Common myeloid progenitor, CD34-positive (primary cell): ENCODE measurements at places on chromosomes 3 and 15.

DNA sequence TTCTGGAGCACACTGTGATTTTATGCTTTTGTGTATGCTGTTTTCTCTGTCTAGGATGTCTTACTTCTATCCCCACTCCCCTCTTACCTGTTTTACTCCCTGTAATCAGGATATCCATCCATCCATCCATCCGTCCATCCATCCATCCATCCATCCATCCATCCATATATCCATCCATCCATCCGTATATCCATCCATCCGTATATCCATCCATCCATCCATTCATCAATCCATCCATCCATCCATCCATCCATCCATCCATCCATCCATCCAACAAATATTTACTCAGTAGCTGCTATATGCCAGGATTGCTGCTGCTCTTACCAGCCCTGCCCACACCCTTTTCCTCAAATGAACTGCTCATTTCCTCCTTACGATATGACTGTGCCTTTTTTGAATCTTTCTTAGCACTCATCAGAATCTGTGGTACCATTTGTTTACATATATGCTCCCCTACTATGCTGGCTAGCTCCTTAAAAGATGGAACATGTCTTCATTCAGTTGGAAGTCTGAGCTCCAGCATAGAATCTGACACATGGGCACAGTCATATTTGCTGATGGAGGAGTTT, 35.2 kb downstream of the USP13 start:
- no peak for DNase-seq

DNA sequence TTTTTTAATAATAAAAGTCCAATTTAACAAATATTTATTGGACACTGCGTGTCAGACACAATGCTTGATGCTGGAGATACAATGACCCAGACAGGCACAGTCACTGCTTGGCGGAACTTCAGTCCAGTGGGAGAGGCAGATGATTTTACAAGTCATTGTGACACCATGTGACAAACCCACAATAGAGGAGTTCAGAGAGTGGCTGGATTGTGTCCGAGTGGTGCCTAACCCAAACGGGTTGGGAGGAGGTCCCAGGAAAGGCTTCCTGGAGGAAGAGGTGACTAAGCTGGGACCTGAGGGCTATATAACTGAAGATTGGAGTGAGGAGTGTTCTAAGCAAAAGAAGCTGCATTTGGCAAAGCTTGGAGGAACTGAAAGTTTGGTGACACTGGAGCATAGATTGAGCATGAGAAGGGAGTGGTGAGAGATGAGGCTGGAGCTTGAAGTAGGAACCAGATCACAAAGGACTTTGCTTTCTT, 41.4 kb downstream of the CRTC3 start:
- no peak for DNase-seq

DNA sequence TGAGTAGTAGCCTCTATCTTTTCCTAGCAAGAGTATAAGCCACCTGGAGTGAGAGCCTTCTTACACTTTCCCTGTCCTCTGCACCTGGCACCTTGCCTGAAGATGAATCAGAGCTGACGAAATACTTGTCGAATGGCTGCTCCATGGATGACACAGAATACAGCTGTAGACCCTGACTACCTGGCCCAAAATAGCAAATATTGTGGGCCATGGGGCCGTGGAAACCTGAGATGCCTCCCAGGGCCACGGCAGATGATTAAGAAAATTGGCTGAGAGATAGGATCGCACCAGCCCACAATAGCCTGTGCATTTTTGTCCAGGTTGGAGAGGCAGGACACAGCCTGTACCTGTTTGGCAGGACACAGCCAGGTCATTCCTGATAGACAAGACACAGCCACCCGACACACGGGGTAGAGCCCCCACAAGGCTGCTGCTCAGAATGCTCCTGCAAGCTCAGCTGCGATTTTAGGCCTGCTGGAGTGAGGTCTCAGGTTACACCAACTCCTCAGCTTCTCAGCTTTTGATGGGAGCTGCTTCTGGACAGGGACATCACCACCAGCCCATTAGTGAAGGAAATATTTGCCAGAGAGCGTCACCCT, 22.9 kb upstream of the TPM1 start:
- no peak for DNase-seq

DNA sequence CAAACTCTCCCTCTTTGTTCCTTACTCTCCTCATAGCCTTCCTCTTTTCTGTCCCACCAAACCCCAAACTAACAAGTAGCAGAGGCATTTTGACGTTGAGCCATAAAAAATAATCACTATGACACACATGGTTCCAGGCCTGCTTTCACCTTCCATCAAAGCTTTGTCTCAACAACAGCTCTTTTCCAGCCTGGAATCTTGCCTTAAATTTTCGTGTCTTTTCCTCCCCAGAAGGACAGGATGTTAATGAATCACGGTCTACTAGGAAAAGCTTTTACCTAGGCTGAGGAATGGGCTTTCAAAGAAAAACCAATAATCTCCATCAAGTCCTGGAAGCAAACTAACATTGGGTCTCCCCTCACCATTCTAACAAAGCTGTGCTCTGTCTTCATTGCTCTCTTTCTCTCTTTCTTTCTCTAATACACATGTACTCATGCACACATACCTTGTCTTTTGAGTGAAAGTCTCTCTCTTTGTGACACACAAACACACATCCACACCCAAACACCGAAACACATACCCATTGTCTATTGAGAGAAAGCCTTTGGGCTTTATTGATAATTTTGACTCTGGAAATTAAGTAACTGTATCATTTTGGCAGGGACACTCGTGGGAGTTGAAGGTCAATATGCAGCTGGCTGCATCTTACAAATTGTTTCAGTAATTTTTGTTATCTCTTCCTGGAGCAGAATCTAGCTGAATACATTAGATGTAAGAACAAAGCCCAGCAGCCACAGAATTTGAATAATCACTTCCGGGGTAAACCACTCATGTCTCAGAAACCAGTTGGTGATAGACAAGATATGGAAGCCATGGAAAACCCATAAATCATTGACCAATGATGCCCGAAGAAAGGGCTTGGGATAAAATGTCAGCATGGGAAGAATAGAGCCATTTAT, 107.4 kb upstream of the SLC4A7 start:
- peak; percentile 34 for DNase-seq

DNA sequence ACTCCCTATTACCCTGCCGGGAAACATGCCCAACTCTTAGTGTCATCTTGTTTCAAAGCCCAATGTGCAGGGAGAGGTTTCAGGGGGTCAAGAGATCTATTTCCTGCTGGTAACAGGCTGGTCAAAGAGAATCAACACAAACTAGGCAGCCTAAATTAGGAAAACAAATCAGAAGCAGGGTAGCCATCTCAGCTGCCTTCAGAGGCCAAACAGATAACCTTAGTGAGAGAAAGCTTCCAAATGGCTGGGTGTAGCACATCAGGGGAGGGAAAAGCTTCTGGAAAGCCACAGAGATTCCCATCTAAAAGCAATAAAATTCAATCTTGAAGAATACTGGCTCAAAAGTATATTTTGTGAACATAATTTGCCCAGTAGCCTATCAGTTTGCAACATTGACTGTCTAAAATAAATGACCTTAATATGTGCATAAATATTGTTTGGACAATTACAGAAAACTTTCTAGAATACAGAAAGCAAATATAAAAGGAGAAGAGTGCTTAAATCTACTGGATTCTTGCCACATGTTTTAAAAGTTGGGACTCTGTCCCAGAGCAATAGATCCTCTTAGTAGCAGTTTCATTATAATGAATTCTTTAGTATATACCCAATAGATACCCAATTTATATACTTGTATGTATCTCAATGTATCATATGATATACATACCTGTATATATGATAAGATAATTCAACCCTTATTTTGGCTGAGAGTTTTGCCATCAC, 371.9 kb upstream of the RARB start:
- DNase-seq = no peak

- no peak for DNase-seq
Observed at GRCh38 chr15:89091627-89092220, 3.5 kb downstream of the ABHD2 start.

GRCh38 chr3:19662486-19662885, 271.5 kb downstream of the EFHB start:
- no peak for DNase-seq

GRCh38 chr3:45479621-45480035, 91.3 kb downstream of the LARS2 start:
- no peak for DNase-seq

DNA sequence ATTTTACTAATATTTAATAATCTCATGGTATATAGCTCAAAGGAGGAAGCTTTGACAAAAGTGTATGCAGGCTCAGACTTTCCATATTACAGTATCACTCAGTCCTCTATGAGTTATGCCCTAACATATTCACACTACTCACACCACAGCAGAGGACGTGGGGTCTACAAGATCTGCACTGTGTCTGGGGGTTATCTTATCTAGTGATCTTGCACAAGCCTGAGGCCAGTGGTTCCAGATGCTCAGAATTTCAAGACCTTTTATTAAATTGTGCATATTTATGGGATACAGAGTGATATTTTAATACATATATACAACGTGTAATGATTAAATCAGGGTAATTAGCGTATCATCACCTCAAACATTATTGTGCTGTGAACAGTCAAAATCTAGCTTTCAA, 933.1 kb downstream of the SQOR start:
- no peak for DNase-seq

DNA sequence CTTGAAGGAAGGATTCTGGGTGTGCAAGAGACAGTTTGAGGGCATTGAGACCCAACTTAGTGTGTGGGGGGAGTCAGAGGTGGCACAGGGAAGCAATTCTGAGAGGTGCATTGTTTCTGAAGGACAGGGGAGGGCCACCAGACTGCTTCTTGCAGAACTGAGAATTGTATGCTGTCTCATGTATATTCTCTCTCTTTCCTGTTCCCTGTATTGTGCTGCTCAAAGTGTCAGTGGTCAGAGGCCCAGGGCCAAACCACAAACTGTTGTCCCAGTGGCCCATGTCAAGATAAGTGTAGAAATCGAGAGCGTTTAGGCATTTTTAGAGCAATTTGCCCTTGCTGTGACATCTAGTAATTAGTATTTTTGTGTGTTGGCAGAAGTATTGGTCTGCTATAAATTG, 567.1 kb downstream of the EDEM1 start:
- peak; percentile 81 for DNase-seq

DNA sequence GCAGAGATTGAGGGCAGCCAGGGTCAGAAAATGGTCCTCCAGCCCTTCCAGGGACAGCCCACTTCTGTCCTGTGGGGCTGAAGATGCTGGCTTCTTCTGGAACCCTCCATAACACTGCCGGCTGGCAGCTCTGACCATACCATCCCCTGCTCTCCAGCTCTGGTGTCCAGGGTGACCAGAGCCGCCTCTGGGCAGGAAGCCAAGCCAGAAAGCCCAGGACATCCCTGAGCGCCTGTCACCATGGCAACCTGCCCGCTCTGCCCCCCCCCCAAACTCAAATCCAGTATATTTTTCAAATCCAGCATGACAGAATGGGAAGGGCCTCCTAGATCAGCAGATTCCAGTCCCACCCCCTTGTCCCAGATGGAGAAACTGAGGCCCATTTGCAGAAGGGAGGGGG, 420 bp upstream of the TMIE start:
- DNase-seq = no peak

- DNase-seq = no peak
Observed at GRCh38 chr3:113079218-113079961, 88.6 kb downstream of the GTPBP8 start.

GRCh38 chr15:71800835-71801745, 9.3 kb upstream of the NR2E3 start:
- DNase-seq = peak; percentile 56

DNA sequence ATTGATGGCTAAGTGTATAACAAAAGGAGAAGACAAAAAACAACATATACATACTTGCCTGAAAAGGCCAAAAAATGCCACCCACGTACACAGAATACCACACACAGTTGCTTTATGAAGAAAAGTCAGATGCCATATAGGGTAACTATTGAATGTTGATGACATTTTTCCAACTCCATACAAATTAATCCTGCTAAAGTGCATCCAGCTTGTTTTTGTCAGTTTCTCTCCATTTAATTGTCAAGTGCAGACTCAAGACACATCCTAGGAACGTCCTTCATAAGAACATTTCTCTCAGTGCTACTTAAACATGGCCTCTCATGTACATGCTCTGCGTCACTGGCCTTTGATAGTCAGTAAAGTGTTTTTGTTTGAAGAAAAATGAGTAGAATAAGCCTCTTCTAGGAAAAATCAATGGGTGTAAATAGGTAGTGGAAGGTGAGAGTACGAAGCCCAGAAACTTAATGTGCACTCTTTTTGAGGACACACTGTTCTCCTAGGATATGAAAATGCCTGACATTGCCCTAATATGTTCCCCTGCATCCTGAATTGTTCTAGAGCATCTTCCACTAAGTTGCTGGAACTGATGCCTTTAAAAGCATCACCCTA, 267.4 kb upstream of the ATP11B start:
- DNase-seq = no peak

GRCh38 chr3:54873059-54874010, 54.5 kb downstream of the LRTM1 start:
- no peak for DNase-seq

DNA sequence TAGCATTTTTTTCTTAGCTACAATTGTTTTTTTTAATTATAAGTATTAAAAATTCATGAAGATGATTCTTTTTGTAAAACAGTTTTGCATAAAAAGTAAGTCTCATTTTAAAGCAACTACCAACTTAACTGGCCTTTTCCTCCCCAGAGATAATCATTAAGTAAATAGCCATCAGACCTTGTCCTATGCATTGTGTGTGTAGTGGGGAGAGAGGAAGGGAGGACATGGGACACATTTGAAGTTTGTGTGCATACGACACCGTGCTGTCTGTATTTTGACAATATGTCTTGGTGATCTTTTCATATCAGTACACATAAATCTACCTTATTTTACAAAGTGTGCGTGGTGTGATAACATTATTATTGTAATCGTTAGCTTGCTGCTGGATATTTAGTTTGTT, 8.1 kb downstream of the SNRPN start:
- no peak for DNase-seq

DNA sequence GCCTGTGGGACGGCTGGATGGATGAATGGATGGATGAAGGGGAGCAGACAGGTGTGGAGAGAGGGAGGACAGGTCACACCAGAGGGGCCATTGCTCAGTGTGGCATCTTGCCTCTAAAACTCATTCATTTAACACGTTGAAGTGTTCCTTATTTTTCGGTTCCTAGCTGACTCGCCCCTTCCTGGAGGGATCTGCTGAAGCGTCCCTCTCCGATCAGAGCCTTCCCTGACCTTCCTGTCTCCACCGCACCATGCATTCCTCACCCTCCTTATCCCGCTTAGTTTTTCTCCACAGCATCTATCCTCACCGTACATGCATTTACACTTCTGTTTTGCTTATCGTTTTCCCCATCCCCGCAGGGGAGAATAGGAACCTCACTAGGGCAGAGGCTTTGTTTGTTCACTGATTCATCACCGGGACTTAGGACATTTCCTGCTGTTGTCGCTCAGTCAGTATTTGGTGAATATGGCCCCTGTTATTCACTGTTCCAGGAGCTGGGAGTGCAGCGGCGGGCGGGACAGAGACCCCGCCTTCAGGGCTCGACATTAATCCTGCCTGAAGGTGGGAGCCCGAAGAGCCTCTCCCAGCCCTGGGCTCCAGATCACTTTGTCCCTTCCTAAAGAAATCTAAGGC, 32.0 kb downstream of the FOXL2 start:
- DNase-seq = peak; percentile 72
